ENCODE measurements at places on chromosomes 12 and 14.

- DNase-seq: peak; percentile 54
Observed at GRCh38 chr12:121849665-121850064, 9.0 kb downstream of the HPD start.

GRCh38 chr12:125249066-125249824 is 184.0 kb downstream of the AACS start:
- DNase-seq: no peak

- DNase-seq: no peak
Observed at GRCh38 chr14:41000350-41000749, 606.3 kb upstream of the LRFN5 start.

DNA sequence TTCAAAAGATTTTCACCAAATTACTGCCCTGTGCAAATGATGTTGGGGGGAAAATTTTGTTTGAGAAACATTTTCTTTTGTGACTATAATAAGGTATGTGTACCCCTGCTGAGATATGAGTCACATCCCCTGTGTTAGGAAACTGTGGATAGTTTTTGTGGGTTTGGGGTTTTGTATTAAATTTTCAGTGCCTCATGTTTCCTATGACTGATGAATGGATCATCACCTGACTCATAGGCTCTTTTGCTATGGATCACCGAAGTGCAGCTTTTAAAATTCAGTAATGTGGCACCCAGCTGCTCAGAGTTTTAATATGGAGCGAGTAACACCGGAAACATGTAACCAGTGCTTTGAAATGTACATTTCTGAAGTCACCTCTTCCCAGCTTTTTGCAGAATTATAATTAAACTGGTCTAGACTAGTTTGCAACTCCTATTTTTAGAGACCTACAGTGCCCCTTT is 167.4 kb upstream of the HMGA2 start:
- DNase-seq: peak; percentile 75

DNA sequence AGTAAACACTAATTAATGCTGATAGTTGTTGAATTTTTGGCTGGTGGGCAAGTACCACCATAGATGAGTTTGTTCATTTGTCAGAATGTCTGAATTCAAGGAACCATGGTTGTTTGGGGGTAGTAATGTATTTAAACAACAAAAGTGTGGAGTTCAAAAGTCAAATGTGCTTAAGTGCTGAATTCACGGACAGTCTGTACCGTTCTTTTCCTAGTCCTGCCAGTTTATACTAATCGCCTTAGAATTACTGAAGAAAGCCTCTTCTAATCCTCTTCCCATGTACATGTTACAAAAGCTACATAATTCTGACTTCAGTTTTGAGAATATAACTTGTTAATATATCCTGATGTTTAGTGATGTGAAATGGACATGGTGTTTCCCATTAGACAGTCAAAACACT is 2.7 kb downstream of the NAA25 start:
- no peak for DNase-seq

DNA sequence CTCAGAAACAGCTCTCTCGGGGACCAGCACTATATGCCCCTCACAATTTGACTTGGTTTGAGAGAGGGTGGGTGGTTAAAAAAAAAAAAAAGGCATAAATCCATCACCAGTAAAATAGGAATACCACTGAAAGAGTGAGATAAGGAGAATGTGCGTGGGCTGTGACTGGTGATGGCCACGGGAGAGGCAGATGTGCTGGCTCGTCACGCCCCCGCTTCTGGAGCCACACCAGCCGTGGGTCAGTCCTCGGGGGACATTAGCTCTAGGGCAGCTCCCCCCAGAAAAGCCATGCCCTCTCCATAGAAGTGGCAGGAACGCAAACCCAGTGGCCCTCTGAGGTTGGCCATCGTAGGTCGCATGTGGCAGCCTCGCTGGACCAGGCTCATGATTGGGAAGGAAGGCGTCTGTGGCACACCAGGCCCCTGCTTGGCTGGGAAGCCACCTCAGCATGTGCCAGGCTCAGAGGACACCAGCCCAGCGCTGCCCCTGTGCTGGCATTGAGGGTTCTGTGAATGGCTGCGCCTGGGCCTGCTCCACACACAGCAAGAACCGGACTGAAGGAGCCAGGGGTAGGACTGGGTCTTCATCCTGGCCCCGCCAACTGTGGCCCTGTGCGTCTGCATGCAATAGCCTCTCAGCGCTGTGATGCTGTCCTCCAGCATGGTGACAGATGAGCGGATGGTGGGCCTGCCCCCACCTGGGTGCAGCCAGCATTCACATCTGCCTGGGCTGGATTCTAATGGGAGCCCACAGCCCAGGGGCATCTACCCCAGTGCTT is 110.5 kb downstream of the PIWIL1 start:
- DNase-seq: no peak

GRCh38 chr12:80702889-80703805 is 4.3 kb upstream of the MYF6 start:
- no peak for DNase-seq

DNA sequence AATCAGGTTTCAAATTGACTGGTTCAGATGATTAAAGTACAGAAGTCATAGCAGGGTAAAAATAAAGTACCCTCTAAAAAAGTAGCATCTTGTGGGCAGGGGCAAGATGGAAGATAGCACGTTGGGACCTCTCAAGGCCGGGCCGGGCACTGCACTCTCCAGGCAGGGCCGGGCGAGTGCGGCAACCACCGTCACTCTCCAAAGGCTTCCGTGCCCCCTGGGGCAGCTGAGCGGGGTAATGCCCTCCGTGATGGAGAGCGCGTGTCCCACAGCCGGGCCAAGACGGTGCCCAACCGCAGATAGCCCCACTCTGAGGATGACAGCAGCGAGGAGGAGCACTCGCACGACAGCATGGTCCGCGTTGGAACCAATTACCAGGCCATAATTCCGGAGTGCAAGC is 8.6 kb upstream of the PLXNC1 start:
- no peak for DNase-seq

GRCh38 chr12:15769586-15769985 is 19.6 kb downstream of the EPS8 start:
- DNase-seq: no peak

GRCh38 chr14:85529803-85530574 is at the start of gene FLRT2:
Gene FLRT2 (plus strand): TSS chr14:85530144. CDS start chr14:85621515, 91,371 bp downstream.
- no peak for DNase-seq

GRCh38 chr12:120972870-120973543 is 5.3 kb upstream of the HNF1A start:
- DNase-seq: no peak

- no peak for DNase-seq
Observed at GRCh38 chr12:121953695-121954094, 35.3 kb downstream of the CFAP251 start.

- DNase-seq: peak; percentile 12
Observed at GRCh38 chr14:95835121-95835730, 41.4 kb upstream of the TUNAR start.

- DNase-seq: no peak
Observed at GRCh38 chr14:104887623-104888488, 22.8 kb downstream of the CEP170B start.
